ENCODE measurements at places on chromosomes 4 and X.

DNA sequence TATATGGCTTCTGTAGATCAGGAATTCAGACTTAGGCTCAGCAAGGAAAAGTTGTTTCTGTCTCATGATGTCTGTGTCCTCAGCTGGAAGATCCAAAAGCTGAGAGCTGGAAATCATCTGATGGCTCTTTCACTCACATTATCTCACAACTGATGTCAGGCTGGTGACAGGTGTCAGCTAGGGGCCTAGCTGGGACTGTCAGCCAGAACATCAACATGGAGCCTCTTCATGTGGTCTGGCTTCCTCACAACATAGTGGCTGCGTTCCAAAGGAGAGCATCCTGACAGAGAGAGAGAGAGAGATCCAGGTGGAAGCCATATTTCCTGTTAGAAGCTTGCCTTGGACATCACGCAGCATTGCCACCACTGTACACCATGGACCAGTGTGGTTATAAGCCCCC is 10.6 kb upstream of the INTS6L start:
- no peak for DNase-seq

- no peak for DNase-seq
These were observed 407.6 kb upstream of the BOD1L1 start for GRCh38 chr4:14035076-14035475.

DNA sequence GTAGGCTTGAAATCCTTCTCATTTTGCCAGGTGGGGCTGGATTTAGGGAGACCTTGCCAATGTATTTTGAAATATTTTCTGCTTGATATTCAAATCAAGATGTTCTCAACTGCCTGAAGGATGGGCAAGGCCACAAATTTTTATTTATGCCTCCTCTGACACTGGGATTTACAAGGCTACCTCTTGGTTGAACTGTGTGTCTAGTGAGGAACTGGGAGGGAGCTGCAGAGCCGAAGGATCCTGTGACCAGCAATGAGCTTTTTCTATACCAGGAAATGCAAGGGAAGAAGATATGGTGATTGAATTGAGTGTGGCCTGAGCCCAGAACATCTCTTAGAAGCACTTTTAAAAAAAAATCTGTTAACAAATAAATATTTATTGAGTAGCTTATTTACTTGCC is 14.9 kb downstream of the VSIG1 start:
- DNase-seq = no peak

- DNase-seq = no peak
These were observed 17.3 kb downstream of the PHKA2 start for GRCh38 chrX:18966624-18967023.

- no peak for DNase-seq
These were observed 124.0 kb upstream of the ZCCHC13 start for GRCh38 chrX:74179990-74180389.

DNA sequence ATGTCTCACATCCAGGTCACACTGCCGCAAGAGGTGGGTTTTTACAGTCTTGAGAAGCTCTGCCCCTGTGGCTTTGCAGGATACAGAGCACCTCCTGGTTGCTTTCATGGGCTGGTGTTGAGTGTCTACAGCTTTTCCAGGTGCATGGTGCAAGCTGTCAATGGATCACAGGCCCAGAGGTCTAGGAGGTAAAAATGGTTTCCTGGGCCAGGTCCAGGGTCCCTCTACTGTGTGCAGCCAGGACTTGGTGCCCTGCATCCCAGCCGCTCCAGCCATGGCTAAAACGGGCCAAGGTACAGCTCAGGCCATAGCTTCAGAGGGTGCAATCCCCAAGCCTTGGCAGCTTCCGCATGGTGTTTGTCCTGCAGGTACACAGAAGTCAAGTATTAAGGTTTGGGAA is 434.1 kb upstream of the GALNT7 start:
- DNase-seq = no peak

DNA sequence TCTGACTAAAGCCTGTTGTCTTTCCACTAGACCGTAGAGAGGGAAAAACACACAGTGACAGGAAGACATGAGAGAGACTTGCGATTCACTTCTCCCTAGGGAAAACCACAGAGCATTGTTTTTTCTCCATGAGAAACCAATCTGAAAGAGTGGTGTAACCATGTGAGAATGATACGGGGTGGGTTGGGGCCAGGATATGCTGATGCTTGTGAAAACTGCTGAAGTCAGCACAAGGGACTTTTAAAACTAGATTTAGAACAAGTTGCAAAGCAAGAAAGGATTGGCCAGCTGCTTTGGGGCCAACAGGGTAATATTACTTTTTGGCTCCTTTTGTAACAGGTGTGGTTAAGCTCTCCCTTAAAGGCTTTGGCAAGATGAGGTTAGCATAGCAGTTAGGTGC is 66.1 kb downstream of the NHSL2 start:
- no peak for DNase-seq

GRCh38 chr4:131426023-131426758 is 1722.9 kb upstream of the PCDH10 start:
- no peak for DNase-seq

DNA sequence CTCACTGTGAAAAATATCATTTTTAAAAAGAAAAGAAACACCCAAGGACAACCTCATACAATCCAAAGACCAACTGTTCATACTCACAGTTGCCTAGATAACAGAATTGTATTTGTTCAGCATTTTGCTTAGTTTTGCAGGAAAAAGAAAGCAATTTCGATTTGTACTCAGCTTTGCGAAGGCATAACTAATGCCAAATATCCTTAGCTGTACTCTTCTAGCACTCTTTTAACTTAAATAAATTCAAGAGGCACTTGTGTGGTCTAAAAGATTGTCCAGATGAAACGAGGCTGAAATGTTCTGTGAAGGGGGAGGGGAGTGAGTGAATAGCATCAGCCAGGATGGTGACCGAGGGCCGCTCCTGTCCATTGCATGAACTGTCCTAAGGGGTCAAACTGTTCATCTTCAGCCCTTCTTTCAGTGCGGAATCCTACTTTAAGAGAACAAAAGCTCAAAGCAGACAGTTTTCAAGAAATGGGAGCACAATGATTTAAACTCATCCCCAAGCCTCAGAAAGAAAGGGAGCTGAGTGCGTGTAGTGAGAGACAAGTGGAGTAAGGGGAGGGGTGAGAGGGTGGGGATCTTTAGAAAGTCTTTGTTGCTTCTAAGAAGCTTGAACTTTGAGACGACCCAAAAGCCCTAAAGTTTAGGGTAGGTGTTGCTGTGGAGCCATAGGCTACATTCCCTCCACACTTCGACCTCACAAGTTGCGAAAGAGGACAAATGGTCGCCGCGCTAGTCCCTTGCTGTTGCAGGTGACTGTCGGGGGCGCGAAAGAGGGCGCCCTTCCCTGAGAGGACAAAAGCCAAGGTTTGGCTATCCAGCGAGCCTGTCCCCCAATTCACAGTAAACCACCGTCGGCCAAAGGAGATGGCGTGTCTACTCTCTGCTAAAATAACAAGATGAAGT is 4.0 kb upstream of the NEUROG2 start:
- DNase-seq = no peak

- DNase-seq = no peak
These were observed 145.1 kb upstream of the CTSO start for GRCh38 chr4:156098805-156099204.

- no peak for DNase-seq
These were observed 50.9 kb downstream of the CEP44 start for GRCh38 chr4:174334628-174335027.

GRCh38 chrX:149858592-149858991 is 22.4 kb upstream of the MAGEA8 start:
- no peak for DNase-seq

DNA sequence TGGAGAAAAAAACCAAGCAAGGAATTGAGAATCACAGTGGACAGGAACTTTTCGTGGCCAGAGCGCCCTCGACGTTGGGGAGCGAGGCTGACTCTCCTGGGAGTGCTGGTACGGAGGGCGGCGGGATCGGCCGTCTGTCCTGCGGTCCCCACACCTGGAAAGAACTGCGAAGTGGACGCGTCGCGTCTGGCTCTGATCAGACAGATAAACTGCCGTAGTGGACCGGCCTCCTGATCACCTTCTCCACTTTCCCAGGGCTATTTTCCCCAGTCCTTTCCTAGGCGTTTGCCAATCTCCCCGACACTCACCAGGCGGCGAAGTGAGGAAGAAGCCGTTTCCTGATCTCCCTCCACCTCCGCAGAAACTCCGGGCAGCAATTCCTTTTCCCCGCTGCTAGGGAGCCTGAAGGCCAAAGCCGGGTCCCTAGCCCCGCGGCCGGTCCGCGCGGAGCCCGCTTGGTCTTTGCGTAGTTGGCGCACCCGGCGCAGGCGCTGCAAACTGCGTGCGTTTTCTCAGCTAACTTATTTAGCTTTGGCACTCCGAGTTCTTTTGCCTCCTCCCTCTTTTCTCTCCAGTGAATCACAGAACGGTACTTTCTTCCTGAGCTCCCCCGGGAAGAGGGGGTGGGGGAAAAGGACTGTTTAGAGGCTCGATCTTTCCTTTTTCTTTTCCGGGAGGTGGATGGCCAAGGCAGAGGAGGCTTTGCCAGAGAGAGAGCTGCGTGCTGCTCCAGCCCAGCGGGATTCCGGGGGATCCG is at the start of gene ARSJ:
Gene ARSJ, minus strand, starts transcription at position 500 of the 757 bp plus-strand sequence. CDS start 813 bp downstream, outside the sequence.
- DNase-seq = peak; percentile 32

- DNase-seq = no peak
These were observed 13.3 kb upstream of the RBBP7 start for GRCh38 chrX:16883487-16883804.

- DNase-seq = no peak
These were observed 29.1 kb upstream of the CD38 start for GRCh38 chr4:15749001-15749400.

GRCh38 chr4:36532670-36533379 is 251.4 kb downstream of the DTHD1 start:
- no peak for DNase-seq

GRCh38 chr4:6095023-6095752 is 77.0 kb upstream of the C4orf50 start:
- peak; percentile 29 for DNase-seq

GRCh38 chr4:6946497-6946896 is 36.9 kb downstream of the TBC1D14 start:
- DNase-seq = no peak

DNA sequence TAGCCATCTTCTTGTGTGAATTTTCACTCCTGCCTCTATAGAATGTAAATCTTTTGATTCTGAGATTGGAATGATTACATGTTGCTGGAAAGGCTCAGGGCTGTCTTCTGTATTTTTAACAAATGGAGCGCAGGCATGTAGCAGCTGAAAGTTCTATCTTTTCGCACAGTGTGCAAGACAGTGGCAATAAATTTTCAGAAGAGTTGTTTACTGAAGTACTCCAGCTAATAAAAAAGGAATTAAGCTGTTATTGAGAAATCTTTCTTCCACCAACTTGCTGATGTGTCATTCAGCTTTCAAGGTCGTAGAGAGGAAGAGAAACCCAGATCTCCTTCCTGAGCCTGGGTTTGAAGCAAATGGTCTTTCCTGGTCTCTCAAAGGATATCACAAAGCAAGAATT is 122.0 kb upstream of the PUDP start:
- DNase-seq = no peak

- DNase-seq = no peak
These were observed 38.7 kb upstream of the LPAR4 start for GRCh38 chrX:78708816-78709215.

DNA sequence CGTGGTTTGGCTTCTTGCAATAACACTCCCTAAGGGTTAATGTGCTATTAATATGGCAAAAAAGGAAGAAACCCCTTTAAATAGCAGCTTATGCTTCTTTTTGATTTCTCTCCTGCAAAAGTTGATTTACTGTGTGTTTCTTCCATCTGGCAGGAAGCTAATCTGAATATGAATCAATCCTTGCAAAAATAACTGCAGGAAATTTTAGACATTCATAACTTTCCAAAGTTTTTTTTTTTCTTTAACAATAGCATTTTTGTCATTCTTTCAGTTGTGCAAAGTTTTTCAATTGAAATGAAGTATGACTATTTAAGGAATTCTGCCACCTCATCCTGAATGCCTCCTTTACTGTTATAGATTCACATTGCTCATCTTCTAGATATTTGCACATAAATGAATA is 115.6 kb downstream of the SPANXA1 start:
- DNase-seq = no peak

- peak; percentile 44 for DNase-seq
These were observed at the start of gene DCLK2 for GRCh38 chr4:150078041-150078578. DCLK2 (plus strand) TSS chr4:150078445; CDS start chr4:150079028, 583 bp downstream.

DNA sequence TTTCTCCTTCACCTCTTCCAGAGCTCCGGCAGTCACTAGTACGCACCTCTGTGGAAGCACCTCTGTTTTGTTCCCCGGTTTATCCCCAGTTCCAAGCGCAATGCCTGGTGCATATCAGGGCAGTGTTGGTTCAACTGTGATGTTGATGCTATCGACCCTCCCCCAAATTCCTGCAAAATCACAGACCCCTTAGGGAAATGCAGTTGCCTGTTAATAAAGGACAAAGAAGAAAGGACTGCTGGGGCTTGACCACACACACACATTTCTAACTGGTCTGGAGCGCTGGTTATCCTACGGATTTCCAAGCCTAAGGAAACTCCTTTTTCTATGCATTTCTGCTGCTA is 530 bp upstream of the NMU start:
- DNase-seq = no peak

DNA sequence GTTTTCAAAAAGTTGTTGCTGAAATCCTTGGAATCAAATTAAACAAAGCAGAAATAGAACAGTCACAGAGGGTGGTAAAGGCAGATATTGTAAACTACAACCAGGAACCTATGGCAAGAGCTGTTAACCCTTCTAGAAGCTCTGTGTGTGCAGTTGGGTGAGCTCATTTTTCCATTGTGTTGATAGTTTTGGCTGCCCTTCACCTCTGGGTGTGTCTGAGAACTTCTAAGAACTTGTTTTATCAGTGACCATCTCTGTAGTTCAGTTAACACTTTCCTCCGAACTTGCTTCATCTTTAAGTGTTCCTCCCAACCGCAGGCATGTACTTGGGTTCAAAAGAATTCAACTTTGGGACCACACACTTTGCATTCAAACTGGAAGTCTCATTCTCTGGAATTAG is 32.7 kb downstream of the RBMX start:
- DNase-seq = no peak

DNA sequence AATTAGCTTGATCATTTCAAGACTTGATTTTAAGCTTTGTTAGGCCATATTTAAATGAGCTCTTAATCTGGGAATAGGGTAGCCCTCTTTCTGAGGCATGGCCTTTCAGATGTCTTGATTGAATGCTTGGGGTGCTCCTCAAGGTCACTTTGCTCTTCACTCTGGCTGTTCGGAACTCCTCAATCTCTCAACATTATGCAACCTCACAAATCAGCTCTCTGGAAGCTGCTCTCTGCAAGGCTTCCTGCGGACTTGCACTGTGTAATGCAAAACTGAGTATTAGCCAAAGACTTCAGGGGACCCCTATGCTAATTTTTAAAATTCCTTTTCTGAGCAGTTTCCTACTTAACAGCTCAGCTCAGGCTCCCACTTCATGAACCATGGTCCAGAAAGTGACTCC is 398.3 kb downstream of the PRDM5 start:
- no peak for DNase-seq

DNA sequence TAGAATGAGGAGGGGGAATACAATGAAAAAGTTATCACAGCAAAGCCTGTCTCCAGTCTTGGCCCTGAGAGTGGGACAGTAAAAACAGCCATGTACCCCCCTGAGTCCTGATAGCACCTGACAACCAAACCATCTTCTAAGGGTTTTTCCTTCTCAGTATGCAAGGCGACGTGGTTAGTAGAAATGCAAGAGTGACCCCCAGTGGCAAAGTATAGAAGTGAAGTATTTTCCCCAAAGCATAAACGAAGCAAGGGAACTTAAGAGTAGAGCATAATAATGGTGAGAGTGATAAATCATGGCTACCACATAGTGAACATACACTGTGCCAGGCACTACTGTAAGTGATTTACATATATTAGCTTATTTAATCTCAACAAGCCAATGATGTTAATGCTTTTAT is 52.8 kb downstream of the FAM47C start:
- peak; percentile 52 for DNase-seq

- peak; percentile 11 for DNase-seq
These were observed 151.2 kb upstream of the SLC4A4 start for GRCh38 chr4:71187404-71188155.

- DNase-seq = no peak
These were observed 3.1 kb upstream of the C4orf17 start for GRCh38 chr4:99507762-99508161.
